ENCODE measurements at places on chromosomes 2 and 18. TPM values are rescaled to one million over a fixed set of nuclear protein-coding genes. Genes with fewer than 3 reads are reported as not detected.

Gene EGR4
- total RNA-seq: not detected

Gene MYOM1
- 0.15 TPM for total RNA-seq

Gene RRM2
- total RNA-seq: 21.4 TPM

Gene VWA3B
- not detected for total RNA-seq

Gene MEP1B
- total RNA-seq: not detected

Gene TUBA4B
- total RNA-seq: not detected

Gene COLEC12
- total RNA-seq: 13.2 TPM

Gene TANC1
- total RNA-seq: 80.0 TPM

Gene FBXO15
- 0.10 TPM for total RNA-seq

Gene ANKRD44
- total RNA-seq: 8.4 TPM

Gene ACTG2
- not detected for total RNA-seq

Gene FAM161A
- total RNA-seq: 0.78 TPM

Gene SCN1A
- not detected for total RNA-seq

Gene ANKRD62
- total RNA-seq: not detected

Gene IL1A
- total RNA-seq: 4.5 TPM

Gene POMC
- 0.58 TPM for total RNA-seq

Gene CDH19
- total RNA-seq: not detected

Gene MTCL1
- total RNA-seq: 25.6 TPM

Gene GKN2
- total RNA-seq: not detected
